ENCODE measurements at places on chromosomes 1 and 21. TPM values are rescaled to one million over a fixed set of nuclear protein-coding genes. Genes with fewer than 3 reads are reported as not detected.

Gene UBASH3A
- polyA plus RNA-seq = not detected

Gene ST6GALNAC5
- polyA plus RNA-seq = not detected

Gene BMP8B
- polyA plus RNA-seq = 2.3 TPM

Gene B4GALT2
- polyA plus RNA-seq = 35.8 TPM

Gene PAQR6
- 10.6 TPM for polyA plus RNA-seq

DNA sequence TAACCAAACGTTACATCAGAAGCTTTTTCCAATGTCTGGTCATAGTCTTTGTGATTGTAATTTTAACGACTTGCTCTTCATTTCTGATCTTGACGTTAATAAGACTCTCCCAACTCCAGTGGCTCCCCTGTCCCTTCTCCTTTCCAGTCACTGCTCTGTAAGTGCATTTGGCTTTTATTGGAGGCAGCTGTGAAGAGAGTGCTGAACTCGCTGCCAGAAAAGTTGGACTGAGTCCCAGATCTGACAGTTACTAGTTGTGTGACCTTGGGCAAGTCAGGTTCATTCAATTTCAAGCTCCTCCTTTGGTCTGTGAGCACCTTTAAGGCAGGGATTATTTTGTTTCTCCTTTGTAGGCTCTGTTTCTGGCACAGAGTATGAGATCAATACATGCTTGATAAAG is 109.6 kb upstream of the TSPAN2 start:
- no peak for DNase-seq

DNA sequence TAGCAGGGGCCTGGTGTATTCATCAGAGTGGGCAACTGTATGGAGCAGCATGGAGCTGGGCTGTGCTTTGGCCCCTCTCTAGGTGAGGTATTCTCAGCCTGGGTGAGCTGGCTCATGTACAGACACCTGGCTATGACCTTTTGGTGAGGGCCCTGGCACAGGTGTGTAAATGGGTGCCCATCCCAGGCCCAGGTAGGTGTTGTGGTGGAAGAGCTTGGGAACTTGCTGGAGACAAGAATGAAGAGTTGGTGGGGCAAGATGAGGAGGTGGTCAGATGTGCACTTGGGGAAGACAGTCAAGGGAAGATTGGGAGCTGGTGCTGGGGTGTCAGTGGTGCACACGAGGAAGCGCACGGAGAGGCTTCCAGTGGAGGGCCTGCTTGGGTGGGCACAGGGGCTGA is 95.5 kb downstream of the TRIM11 start:
- no peak for DNase-seq

DNA sequence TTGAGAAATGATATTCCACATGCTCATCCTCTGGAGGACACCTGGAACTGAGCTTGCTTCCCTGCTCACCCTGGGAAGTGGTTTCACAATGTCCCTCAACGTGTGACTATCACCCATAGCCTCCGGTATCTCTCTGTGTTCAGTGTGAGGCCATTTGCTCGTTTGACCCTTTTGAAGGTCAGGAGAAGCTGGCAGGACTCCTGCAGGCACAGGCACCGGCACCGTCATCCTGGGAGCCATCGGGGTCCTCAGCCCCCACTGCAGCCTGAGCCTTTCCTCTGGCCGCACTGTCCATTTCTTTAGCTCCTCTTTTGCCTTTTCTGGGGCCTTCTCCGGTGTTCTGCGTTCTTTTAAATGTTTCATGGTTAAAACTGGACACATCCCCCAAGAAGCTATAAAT is 159.6 kb upstream of the COL6A1 start:
- DNase-seq = no peak

DNA sequence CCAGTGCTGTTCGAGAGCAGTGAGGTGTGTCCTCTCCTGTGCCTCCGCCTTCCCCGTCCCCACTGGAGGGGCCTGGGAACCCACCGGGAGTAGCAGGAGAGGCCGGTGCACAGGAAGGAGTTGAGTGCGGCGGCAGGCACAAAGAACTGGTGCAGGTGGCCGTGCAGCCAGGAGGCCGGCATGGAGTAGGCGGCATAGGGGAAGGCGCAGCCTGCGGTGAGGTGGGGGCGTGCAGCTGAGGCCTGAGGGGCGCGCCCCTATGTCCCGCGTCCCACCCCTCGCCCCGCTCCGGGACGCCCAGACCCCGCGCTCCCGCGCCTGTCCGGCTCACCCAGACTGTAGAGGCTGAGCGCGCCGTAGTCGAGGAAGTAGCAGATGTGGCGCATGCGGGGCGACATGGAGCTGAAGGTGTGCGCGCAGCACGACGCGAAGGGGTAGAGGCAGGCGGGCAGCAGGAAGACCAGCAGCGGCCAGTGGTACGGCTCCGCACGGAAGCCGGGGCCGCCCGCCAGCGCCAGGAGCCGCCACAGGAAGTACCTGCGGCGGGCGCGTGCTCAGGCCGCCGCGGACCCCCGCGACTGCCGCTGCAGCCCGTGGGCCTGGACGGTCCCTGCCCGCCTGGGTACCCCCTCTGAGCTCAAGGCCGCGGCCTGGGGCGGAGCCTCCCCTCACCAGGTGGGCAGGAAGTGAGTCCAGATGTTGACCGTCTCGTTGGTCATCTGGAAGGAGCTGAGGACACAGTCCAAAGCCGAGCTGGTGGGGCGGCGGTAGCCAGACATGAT is 2.2 kb downstream of the PAQR6 start:
- DNase-seq = no peak

- DNase-seq = no peak
These were observed 58.2 kb upstream of the RCC1 start for GRCh38 chr1:28447679-28448078.

Data from A549 (cell line).